ENCODE measurements at places on chromosomes 1 and 21.

DNA sequence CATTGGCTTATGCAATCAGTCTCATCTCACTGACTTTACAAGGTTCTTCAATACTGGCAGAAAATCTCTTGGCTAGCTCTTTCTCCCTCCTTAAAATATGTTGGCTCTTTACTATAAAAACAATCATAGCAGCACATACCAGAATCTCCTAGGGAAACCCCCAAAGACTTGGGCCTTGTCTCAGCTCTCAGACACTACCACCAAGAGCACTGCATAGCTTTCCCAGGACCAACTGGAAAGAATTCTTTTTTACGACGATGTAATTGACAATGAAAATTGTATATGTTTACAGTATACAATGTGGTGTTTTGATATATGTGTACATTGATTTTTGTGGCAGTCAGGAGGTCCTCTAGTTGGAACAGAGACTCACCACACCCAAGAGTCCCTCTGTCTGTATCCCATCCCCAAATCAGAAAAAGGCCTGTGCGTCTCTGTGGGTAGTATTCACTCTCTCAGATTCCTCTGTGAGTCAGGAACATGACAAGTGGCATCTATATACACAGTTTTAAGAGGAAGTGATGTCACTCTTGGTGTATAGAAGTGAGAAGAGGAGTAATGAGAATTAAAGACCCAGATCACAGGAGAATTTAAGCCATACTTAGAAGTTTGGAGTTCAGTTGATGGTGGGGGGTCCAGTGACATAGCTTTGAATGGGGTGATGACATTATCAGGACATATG, 21.1 kb downstream of the SMAP2 start:
- no peak for DNase-seq

GRCh38 chr1:153293480-153293775, 19.3 kb downstream of the PGLYRP3 start:
- DNase-seq: no peak

DNA sequence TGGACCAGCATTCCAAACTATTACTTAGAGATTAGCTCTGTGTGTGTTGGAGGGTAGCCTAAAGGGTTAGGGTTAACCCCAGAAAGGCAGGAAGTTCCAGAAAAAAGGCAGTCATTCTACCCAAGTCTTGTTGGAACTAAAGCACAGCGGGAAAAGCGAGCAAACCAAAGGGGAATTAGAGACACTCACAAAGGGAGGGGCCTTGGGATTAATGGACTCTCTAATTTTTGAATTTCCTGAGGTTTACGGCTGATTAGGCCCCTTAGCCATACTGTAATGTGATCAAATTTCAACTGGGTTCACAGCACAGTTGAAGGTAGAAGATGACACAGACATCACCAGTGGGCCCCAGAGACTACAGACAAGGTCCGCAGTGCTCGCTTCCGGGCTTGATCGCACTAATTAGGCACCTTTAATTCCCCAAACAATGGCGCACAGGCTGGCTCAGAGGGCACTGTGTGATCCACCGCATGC, 28.3 kb downstream of the CAPZB start:
- DNase-seq: peak; percentile 86

DNA sequence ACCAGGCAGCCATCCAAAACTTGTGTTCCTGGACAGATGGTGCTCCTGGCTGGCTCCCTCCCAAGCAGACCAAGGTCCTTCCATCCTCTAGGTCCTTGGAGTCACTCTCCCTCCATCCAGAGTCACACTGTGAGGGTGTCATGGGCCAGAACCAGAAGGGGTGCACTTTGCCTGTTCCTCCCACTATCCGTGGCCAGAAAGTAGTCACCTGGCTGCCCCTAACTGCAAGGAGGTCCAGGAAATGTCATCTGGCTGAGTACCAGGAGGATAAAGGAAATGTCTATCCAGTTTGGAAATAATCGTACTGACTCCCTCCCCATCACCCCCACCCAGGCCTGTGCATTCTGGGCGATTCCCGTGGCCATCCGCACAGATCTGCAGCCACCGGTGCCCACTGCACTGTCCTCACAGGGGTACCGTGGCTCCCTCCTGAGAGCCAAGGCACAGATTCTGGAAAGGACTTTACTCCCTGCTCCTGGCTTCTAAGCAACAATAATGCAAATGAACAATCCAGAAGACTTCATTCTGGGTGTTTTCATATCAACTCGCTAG, 253.2 kb downstream of the NPHP4 start:
- no peak for DNase-seq

DNA sequence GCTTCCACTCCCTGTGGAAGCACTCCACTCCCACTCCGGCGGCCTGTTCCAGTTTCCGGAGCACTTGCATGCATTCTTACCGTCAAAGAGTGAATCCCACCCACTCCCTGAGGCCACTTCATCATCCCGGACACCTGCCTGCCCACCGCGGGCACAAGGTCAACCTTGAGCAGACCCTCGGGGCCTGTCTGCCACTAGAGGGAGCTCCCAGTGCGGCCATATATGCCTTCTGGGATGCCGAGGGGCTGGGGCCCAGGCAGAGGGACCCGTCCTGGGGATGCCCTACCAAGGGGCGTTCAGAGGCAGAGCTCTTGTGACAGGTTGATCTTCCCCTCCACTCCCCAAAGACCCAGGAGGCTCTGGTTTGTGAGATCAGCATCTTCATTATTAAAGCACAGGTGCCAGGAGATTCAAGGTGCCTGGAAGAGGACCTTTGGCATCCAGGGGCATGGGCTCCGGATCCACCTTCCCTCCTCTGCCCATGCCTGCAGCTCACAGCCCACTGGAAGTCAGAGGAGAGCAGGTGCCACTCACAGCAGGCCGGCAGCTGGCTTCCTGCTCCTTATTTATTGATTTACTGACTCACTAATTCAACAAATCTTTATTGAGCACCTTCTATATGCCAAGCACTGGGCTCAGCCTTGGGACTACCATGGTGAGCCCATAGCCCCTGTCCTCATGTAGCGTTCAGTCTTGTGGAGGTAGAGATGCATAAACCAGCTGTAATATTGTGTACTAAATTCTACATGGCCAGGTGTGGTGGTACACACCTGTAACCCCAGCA, 47.3 kb downstream of the UBIAD1 start:
- DNase-seq: no peak

- DNase-seq: no peak
These were observed 12.4 kb downstream of the EPB41 start for GRCh38 chr1:28926629-28927265.

Measured in neuronal stem cell (in vitro differentiated cells).